ENCODE measurements at places on chromosomes 6 and 20.

GRCh38 chr20:56381501-56381900 is 10.5 kb downstream of the AURKA start:
- DNase-seq = no peak

DNA sequence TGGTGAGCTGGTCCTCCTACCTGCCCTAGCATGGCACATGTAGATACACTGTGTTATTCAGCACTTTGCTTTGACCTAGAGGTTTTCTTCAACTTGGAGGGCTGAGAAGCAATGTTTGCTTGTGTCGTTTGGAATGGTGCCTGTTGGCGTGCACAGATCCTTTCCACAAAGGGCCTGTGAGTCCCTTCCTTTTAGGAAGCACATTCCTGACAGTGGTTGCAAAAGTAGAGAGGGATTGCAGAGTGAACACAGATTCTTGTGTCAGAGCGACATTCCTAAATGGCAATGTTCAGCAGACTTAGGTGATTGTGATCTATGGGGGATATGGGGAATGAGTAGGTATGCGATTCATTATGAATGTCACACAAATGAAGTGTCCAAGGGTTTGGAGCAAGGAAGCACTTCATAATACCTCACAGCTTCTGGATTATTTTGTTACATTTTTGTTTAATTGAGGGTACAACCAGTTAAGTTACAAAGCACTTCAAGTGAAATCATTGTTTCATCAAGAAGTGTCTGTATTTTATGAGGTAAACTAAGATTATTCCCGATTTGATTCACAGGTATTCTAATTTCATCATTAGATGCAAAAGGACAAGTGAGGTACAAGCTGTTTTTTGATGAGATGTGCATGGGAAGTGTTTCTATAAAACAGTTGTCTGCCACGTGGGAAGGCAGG is 713 bp upstream of the RNF144B start:
- DNase-seq = no peak

- DNase-seq = no peak
Measured at GRCh38 chr20:4261333-4262284, 246.3 kb upstream of the RNF24 start.

GRCh38 chr6:141452354-141452686 is 680.4 kb upstream of the GJE1 start:
- DNase-seq = no peak

- DNase-seq = no peak
Measured at GRCh38 chr6:159390381-159390780, 221.2 kb downstream of the FNDC1 start.

- peak; percentile 16 for DNase-seq
Measured at GRCh38 chr20:62805155-62805710, 598 bp downstream of the OGFR start.

DNA sequence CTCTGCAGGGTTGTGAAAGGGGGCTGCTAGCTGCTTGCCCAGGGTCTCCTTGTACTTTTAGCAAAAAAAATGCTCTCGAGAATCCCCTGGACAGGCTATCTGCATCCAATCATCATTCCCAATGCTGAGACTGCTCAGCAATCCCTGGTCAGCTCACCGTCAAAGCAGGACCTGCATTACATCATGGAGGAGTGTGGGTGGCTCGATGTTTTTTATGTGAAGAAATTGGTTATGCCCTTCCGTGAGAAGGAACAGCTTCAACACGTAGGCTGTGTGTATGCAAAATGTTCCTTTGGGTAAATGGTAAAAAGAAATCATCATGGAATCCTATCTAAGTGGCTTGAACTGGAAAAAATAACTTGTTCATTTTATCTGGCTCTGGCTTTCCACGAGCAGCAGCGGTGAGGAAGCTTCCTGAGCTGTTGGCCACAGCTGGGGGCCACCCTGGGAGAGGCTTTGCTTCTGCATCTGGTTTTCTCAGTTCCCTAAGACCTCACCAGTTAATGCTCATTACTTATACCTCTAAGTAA is 111.4 kb downstream of the FYN start:
- no peak for DNase-seq

GRCh38 chr6:158039178-158039557 is 57.5 kb downstream of the SYNJ2 start:
- no peak for DNase-seq

GRCh38 chr6:38170666-38171355 is 351.3 kb downstream of the ZFAND3 start:
- no peak for DNase-seq

- no peak for DNase-seq
Measured at GRCh38 chr6:33077908-33078307, 2.1 kb downstream of the HLA-DPB1 start.

- DNase-seq = no peak
Measured at GRCh38 chr6:135306740-135307420, 125.8 kb downstream of the MYB start.

- no peak for DNase-seq
Measured at GRCh38 chr6:30077218-30077617, 1.6 kb upstream of the RNF39 start.

GRCh38 chr6:16153211-16153820 is 24.4 kb downstream of the MYLIP start:
- DNase-seq = no peak

GRCh38 chr6:133456439-133456838 is 215.3 kb downstream of the EYA4 start:
- DNase-seq = no peak

GRCh38 chr6:104642871-104643270 is 216.8 kb downstream of the HACE1 start:
- DNase-seq = no peak

- no peak for DNase-seq
Measured at GRCh38 chr6:158519761-158520160, 40.1 kb upstream of the TMEM181 start.

DNA sequence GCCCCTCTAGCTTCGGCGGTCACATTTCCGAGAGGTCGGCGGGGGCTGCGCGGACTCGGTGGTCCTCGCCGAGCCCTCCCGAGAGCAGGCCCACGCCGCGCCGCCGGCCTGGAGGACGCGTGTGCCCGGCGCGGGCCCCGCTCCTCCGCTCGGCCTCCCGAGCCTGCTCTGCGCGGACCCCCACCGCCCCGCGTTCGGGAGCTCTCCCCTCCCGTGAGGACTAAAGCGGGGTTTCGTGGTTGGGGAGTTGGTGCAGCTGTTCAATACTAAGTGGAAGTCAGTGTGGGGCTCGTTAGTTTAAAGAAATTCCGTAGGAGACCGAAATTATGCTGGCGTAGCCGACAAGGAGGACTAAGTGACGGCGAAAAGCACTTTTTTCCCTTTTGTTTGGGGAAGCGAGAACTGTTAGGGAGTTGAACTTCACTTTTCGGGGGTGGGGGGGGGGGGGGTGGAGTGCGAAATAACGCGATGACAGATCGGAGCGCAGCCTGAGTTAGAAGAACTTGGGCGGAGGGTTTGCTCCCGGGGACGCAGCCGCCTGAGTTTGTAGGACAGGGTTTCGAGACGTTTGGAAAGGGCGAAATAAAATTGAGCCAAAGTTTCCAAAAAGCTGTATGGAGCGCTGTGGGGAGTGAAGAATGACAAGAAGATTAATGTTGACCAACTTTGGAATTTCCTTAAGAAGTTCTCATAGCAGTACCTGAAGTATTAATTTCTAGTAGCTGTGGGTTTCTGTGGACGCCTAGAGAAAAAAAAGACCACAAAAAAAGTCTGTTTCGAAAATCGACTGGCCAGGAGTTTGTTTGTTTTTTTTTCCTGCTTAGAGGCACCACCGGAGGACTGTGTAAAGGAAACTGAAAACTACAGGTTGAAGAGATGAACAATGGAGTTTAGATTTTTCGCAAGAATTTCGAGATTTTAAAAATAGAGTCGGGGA is 1.4 kb downstream of the QKI start:
- DNase-seq = no peak
